ENCODE measurements at places on chromosomes 7 and 10. TPM values are rescaled to one million over a fixed set of nuclear protein-coding genes. Genes with fewer than 3 reads are reported as not detected.

The RPEL1 gene
- 0.17 TPM for total RNA-seq

The ITPRID1 gene
- not detected for total RNA-seq

The CUEDC2 gene
- 51.2 TPM for total RNA-seq

The SH2D4B gene
- 0.34 TPM for total RNA-seq

DNA sequence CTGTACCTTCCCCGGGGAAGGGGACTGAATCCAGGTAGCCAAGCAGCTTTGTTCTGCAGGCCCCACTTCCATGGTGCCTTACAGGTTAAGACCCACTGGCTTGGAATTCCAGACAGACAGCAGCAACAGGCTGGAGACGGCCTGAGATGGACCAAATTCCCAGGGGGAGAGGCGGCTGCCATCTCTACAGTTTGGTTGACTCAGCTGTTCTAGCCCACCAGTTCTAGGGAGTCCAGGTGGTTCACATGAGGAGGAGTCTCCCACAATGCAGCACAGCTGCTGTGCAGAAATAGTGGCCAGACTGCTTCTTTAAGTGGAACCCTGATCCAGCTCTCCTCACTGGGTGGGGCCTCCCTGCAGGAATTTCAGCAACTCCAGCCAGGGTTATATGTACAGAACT lies 74.1 kb downstream of the C10orf67 start:
- DNase-seq, result no peak

DNA sequence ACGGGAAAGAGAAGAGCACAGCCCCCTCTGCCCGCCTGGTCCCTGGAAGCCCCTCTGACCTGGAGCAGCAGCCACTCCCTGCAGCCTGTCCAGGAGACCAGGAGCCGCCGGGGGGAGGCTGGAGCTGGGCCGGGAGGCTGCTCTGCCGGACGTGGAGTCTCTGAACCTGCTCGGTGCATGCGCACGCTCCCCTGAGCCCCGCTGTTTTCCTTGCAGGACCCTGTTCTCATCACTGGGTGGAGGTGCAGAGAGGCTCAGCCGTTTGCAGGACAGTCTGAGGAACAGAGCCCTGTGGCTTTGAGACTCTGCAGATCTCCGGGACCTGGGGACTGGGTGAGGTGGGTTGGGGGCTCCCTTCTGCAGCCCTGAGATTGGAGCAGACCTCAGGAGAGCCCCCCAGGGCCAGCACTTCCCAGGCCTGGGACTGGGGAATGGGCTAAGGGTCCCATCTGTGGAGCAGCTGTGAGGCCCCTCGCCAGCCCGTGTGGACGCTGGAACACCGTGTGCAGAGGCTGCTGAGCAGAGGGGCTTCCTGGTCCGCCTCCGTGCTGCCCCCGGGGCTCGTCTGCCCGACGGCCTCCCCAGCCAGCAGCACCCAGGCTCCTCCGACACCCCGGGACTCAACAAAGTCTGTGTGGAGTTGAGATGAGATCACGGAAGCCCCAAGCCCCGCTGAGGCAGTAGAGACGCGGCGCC lies 48.5 kb upstream of the ADGRA1 start:
- DNase-seq, result no peak

DNA sequence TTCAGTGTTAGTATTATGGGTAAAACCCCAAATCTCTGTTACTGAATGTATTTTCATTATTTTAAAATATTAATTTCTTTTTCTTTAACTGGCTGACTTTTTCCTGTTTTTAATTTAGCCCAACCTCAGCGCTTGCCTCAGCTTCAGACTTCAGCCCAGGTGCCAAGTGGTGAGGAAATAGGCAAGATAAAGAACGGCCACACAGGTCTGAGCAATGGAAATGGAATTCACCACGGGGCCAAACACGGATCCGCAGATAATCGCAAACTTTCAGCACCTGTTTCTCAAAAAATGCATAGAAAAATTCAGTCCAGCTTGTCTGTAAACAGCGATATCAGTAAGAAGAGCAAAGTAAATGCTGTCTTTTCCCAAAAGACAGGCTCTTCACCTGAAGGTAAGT lies 57.5 kb downstream of the MDFIC start:
- peak; percentile 76 for DNase-seq

DNA sequence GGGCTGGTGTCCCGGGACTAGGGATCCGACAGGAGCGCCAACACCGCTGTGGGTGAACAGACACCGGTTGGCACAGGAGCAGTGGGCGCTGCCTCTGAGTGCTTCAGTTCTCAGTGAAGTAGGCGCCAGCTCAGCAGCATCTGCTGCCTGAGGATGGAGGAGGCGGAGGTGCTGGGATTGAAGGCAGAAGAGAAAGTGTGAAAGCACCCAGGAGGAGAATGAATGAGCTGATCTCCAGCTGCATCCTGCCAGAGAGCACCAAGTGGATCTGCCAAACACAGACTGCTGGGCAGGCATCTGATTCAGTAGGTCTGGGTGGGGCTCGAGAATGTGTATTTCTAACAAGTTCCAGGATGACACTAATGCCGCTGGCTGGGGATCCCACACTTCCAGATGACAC lies 74.5 kb downstream of the LANCL2 start:
- DNase-seq, result peak; percentile 7

DNA sequence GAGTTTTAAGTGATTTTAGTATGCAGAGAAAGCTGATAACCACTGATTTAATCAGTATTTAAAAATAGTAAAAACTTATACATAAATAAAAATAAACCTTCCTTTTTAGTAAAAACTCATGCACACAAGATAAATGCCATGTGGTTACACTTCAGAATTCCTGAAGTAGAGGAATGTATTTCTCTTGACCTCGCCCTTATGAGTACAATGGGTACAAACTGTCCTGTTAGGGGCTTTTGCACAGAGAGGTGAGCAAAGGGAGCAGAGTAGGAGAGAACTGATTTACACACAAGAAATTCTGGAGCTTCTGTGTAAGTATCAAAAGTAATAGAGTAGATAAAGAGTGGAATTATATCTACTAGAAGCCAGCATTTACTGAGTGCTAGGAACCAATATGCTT lies 279.6 kb downstream of the PPP1R3A start:
- DNase-seq, result no peak

DNA sequence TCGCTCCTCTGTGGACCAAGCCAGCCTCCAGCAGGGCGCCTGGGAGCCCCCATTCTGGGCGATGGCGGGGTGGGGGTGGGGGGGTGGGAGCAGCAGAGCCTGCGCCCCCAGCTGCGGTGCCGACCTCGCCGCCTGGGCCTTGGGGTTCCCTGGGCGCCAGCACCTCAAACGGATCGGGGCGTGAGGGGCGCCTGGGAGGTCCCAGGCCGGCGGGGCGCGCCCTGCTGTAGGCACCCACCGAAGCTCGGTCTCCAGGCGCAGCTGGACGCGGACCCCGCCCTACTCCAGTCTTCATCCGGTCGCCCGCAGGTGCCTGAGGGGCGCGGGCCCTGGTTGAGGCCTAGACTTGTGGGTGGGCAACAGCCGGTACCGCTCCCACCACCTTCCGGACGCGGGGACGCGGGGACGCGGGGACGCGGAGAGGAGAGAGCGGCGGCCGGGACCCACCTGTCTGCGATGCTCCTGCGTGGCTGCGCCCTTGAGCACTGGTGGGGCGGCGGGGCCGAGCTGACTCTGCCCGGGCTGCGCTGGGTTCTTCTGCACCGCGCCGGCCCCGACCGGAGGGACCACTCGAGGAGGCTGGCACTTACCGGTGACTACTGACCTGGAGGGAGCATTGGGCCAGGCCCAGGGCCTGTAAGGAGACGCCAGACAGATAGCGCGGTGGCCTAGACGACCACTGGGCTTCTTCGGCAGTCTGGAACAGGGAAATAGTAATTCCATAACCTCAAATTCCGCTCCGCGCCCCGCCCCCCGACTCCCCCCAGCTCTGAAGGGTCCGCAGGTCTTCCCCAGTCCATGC lies 5.5 kb upstream of the KCP start:
- no peak for DNase-seq

GRCh38 chr7:51732951-51733350 lies 416.3 kb upstream of the COBL start:
- DNase-seq, result no peak

DNA sequence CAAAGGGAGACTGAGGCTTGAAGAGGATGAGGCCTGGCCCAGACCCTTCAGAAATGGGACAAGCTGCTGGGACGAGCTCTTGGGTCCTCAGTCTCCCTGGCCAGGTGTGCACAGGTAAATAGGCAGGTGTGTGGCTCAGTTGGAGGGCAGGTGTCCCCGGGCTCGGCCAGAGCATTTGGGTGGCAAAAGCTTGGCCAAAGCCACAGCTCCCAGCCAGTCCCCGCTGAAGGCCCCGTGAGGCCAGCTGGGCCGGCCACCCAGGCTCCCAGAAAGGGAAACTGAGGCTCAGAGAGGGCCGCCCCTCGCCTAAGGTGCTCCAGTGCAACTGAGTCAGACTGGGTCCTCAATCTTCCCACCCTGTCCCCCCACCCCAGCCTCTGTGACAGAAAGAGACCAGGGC lies 37.3 kb downstream of the MICALL2 start:
- DNase-seq, result no peak

DNA sequence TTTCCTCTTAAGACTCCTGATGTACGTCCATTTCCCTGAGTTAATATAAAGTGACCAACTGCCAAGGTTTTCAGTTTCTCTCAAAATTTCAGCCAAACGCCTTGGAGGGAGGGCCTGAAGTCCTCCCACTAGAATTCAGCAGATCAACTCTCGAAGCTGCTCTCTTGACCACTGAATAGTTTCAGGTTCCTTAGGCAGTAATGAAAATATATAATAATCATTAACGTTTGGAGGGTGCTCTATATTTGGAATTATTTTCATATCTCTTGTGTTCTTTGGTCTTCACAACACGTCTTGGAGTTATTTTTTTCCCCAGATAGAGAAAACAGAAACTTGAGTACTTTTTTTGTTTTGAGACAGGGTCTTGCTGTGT lies 123.6 kb upstream of the SFMBT2 start:
- no peak for DNase-seq

DNA sequence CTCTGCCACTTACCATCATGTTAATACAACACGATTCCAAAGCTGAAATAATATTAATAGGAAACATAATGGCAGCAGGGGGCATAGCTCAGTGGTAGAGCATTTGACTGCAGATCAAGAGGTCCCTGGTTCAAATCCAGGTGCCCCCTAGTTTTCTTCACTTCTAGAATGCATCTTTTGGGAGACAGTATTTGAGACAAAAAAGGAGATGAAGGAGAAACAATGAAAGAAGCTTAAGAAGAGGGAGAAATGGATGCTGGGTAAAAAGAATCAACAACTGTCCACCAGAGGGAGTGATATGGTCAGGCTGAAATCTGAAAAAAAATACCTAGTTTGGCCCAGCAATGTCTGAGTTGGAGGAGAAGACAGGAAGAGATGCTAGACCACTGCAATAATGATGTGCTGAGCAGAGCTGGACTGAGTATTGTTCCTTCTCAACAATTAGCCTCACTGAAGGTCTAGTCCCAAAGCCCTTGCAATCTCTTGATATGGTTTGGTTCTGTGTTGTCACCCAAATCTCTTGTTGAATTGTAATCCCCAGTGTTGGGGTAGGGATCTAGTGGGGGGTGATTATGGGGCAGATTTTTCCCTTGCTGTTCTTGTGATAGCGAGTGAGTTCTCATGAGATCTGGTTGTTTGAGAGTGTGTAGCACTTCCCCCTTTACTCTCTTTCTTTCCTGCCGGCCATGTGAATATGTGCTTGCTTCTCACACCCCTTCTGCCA lies 48.3 kb downstream of the ZNF783 start:
- peak; percentile 70 for DNase-seq

- DNase-seq, result peak; percentile 37
These were observed 129.4 kb downstream of the SLC16A9 start for GRCh38 chr10:59580026-59580863.
